Activated CD4-positive, alpha-beta T cell treated with anti-CD3 and anti-CD28 coated beads for 36 hours (primary cell): ENCODE measurements at places on chromosomes 4 and X. TPM values are rescaled to one million over a fixed set of nuclear protein-coding genes. Genes with fewer than 3 reads are reported as not detected.

GRCh38 chr4:132592340-132592739, 556.8 kb upstream of the PCDH10 start:
- H3K27ac ChIP-seq = no peak overlapping the region
- no peaks in the 10 kb centered on the region for H3K4me1 ChIP-seq
- H3K27me3 ChIP-seq = no peaks in the 10 kb centered on the region
- DNase-seq = no peak

- DNase-seq = no peak
- H3K36me3 ChIP-seq = no peaks in the 10 kb centered on the region
- no peak overlapping the region for H3K27ac ChIP-seq
These were observed 72.6 kb upstream of the ARHGAP24 start for GRCh38 chr4:85402371-85402770.

DNA sequence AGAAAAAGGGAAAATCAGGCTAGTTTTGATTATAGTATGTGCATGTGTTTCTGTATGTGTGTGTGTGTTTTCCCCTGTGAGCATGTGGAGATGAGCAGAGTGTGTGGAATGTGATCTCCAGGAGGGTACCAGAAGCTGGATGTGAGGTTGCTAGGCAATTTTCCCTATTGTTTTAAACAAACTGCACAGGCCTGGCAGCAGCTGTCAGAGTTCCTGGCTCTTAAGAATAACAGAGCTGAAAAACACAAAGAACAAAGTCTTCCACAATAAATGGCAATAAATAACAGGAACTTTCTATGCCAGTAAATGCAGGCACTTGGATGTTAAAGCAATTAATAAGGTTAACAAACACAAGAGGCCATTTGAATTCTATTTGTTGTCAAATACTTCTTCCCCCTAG, 344.6 kb upstream of the CTSO start:
- DNase-seq = no peak
- H3K4me1 ChIP-seq = no peaks in the 10 kb centered on the region
- no peaks in the 10 kb centered on the region for H3K27me3 ChIP-seq
- no peaks in the 10 kb centered on the region for H3K36me3 ChIP-seq

GRCh38 chr4:18695733-18696527, 674.4 kb upstream of the LCORL start:
- no peaks in the 10 kb centered on the region for H3K36me3 ChIP-seq
- H3K4me3 ChIP-seq = no peak overlapping the region
- peak; percentile 5 for DNase-seq
- H3K27me3 ChIP-seq = peaks cover 2% of the 10 kb centered on the region
- H3K4me1 ChIP-seq = no peaks in the 10 kb centered on the region

DNA sequence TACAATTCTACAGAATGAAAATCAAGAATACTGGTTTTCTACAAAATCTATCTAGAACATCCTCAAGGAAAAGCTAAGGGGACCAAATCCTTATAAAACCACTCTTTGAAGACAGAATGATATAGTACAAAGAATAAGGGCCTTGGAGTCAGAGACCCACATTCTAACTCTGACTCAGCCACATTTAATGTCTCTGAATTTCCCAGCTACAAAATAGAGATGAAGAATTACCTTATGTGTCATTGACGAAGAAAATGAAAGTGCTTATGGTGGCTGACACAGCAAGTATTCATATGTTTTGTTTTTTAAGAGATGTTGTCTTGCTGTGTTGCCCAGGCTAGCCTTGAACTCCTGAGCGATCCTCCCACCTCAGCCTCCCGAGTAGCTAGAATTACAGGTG, 35.9 kb upstream of the CXorf38 start:
- H3K27ac ChIP-seq = peak overlapping the region; percentile 37
- peaks cover 26% of the 10 kb centered on the region for H3K4me1 ChIP-seq
- peak; percentile 6 for DNase-seq
- H3K27me3 ChIP-seq = no peaks in the 10 kb centered on the region

DNA sequence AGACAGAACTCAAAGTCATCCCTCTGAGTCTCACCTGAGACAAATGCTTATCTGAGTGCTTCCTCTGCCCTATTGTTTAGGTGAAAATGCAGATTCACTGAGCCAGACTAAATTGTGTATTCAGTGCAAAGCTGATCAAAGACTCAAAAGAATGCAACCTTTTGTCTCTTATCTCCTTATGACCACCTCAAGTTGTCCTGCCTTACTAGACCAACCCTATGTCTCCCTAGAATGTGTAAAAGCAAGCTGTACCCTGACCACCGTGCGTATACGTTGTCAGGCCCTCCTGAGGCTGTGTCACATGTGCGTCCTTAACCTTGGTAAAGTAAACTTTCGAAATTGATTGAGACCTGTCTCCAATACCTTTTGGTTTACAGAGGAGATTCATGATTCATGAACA, 63.6 kb upstream of the SH3RF1 start:
- peaks cover 2% of the 10 kb centered on the region for H3K27me3 ChIP-seq
- H3K27ac ChIP-seq = no peak overlapping the region
- H3K36me3 ChIP-seq = no peaks in the 10 kb centered on the region
- H3K4me1 ChIP-seq = no peaks in the 10 kb centered on the region

DNA sequence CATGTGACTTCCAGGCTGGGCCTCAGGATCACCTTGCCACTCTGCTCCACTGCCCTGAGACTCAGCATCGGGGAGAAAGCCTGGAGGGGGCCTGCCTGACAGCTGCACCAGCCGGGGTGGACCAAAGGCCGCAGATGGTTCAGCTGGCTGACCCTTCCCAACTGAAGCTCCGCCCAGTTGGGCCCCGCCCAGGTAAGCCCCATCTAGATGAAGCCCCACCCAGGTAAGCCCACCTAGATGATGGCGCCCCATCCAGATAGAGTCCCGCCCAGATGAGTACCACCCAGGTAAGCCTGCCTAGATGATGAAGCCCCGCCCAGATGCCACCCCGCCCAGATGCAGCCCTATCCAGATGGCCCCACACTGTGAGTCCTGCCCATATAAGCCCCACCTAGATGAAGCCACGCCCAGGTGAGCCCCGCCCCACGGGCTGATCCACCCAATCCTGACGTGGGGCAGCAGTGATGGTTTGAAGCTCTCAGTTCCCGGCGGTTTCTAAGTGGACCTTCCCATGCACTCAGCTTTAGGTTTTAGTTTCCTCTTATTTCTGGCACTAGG, 10.0 kb downstream of the ZFYVE28 start:
- H3K4me3 ChIP-seq = no peak overlapping the region
- H3K4me1 ChIP-seq = peaks cover 52% of the 10 kb centered on the region
- no peaks in the 10 kb centered on the region for H3K27me3 ChIP-seq
- H3K27ac ChIP-seq = peak overlapping the region; percentile 38

DNA sequence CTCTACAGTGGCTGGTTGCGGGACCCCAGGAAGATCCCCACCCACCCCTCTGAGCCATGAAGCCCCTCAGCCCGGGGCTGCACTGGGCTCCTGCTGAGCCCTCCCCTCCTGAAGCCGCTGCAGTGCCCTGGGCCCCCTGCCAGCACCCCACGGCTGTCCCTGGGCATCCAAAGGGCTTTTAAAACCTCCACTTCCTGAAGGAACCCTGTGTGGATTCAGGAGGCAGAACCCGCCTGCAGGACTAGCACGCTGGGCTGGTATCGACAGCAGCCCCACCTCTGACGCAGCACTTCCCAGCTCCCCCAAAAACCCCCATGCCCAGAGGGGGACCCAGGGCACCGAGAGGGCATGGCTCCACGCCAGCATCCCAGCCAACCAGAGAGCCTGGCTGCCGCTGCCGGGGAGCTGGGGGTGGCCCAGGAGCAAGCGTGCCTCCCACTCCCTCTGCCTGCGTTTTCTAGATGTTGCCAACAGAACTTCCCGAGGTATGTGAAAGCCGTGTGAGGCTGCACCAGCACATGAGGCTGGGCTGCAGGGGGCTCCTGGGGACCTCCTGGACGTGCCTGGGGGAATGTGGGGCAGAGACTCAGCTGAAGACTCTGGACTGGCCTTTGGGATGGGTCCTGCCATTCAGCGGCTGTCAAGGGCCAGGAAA, 6.3 kb downstream of the MXD4 start:
- H3K4me3 ChIP-seq = no peak overlapping the region
- no peak overlapping the region for H3K27ac ChIP-seq
- H3K27me3 ChIP-seq = no peaks in the 10 kb centered on the region
- no peaks in the 10 kb centered on the region for H3K36me3 ChIP-seq
- peaks cover 2% of the 10 kb centered on the region for H3K4me1 ChIP-seq

DNA sequence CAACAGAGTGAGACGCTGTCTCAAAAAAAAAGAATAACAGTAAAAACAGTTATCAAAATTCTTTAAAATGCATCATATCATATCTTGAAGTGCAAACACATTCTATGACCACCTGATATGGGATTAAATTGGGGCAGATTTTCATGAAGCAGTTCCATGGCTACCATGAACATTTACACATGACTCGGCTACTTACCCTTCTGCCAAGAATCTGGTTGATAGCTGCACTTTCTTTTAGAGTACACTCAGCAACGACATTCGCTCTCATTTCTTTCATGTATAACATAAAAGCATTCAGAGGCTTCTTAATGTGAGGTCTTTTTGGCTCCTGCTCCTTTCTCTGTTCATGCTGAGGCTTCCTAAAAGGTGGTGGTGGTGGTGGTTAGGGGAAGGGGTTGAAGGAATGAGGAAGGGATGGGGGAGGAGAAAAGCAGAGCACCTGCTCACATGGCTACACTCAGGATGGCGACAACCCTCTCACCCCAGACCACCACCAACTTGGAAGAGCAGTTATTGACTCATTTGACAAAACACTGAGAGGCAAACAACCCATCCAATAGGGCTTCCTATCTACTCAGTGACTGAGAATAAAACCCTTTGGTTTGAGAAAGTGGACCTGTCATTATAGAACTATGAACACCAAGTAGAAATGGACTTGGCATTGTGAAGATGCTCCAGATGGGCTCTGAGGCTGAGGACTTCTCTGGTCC, 88.5 kb downstream of the HADH start:
- H3K36me3 ChIP-seq = peaks cover 74% of the 10 kb centered on the region
- H3K27me3 ChIP-seq = no peaks in the 10 kb centered on the region
- no peak overlapping the region for H3K4me3 ChIP-seq

DNA sequence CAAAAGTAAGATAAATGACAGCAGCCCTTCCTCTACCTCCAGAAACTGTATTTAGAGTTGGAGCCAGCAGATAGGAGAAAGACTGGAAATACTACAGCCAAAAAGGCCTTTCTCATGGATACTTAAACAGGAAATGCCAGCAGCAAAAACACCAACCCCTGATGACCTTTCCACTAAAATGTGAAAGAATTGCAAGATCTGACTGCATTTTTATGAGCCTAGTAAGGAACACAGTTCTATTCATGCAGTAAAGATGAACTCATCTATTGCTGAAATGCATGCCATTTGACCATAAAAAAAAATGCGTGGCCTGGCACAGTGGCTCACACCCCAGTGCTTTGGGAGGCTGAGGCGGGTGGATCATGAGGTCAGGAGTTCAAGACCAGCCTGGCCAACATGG, 19.9 kb downstream of the ABCG2 start:
- no peaks in the 10 kb centered on the region for H3K4me1 ChIP-seq
- no peak overlapping the region for H3K4me3 ChIP-seq
- peaks cover 3% of the 10 kb centered on the region for H3K27me3 ChIP-seq
- H3K36me3 ChIP-seq = no peaks in the 10 kb centered on the region
- no peak for DNase-seq
- no peak overlapping the region for H3K27ac ChIP-seq

DNA sequence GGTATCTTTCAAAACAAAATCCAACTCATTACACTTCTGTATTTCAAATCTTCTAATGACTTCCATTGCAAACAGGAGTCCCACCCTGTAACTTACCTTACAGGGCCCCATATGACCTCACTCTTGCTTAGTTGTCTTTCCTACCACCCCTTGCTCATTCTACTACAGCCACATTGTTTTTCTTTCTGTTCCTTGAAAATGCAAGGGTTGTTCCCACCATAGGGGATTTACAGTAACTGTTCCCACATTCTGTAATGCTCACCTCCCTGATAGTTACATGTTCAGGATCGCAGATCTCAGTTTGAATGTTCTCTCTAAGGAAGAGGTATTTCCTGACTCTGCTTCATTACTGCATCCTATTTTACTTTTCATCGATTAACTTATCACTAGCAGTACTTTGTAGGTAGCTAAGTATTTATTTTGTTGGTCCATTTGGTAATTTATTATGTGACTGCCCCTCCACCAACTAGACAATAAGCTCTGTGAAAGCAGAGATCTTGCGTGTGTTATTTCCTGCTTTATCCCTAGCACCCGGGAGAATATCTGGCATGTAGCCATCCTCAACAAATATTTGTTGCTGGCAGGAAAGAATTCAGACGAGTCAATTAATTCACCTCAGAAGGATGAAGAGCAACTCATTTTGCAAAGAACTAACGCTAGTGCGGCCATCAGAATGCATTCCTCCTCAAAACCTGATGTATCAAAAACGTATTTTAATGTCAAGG, 21.4 kb downstream of the MAOB start:
- no peak overlapping the region for H3K27ac ChIP-seq
- H3K4me1 ChIP-seq = no peaks in the 10 kb centered on the region
- no peaks in the 10 kb centered on the region for H3K27me3 ChIP-seq
- H3K4me3 ChIP-seq = no peak overlapping the region
- DNase-seq = no peak

- H3K4me1 ChIP-seq = no peaks in the 10 kb centered on the region
- DNase-seq = no peak
- no peak overlapping the region for H3K27ac ChIP-seq
- no peak overlapping the region for H3K4me3 ChIP-seq
- H3K27me3 ChIP-seq = no peaks in the 10 kb centered on the region
These were observed 34.8 kb upstream of the GPR78 start for GRCh38 chr4:8545439-8545765.

GRCh38 chrX:154308108-154308946, 12.7 kb downstream of the TKTL1 start:
- peak; percentile 88 for DNase-seq
- no peaks in the 10 kb centered on the region for H3K36me3 ChIP-seq
- H3K4me1 ChIP-seq = peaks cover 42% of the 10 kb centered on the region
- no peak overlapping the region for H3K4me3 ChIP-seq

DNA sequence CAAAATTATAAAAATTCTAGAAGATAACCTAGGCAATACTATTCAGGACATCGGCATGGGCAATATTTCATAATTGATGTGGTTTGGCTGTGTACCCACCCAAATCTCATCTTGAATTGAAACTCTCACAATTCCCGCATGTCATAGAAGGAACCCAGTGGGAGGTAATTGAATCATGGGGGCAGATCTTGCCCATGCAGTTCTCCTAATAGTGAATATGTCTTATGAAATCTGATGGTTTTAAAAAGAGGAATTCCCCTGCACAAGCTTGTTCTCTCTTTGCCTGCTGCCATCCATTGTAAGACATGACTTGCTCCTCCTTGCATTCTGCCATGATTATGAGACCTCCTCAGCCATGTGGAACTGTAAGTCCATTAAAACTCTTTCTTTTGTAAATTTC, 77.7 kb downstream of the DDX60 start:
- H3K36me3 ChIP-seq = peaks cover 48% of the 10 kb centered on the region
- no peak overlapping the region for H3K27ac ChIP-seq
- no peaks in the 10 kb centered on the region for H3K4me1 ChIP-seq

- no peak overlapping the region for H3K4me3 ChIP-seq
- no peak for DNase-seq
- no peak overlapping the region for H3K27ac ChIP-seq
- no peaks in the 10 kb centered on the region for H3K4me1 ChIP-seq
- peaks cover 20% of the 10 kb centered on the region for H3K27me3 ChIP-seq
These were observed 154.4 kb upstream of the NOCT start for GRCh38 chr4:138861135-138861534.

Gene ART3
- not detected for total RNA-seq

Gene ARMCX5
- total RNA-seq = 13.3 TPM

Gene TREX2
- 1.1 TPM for total RNA-seq

Gene CCNG2
- 25.7 TPM for total RNA-seq

Gene WDR45
- total RNA-seq = 22.4 TPM
